NK-92 treated with Interleukin-12 subunit alpha and Interleukin-12 subunit beta, amount 100 ng/mL, for 24 hours (cell line): ENCODE measurements at places on chromosomes 4 and X.
A peak's percentile ranks its signal among the peaks of the same experiment; 100 is the strongest.

- no peak for DNase-seq
Measured at GRCh38 chr4:2552806-2553205, 16.4 kb downstream of the FAM193A start.

- DNase-seq, result no peak
Measured at GRCh38 chr4:173420801-173421200, 21.9 kb upstream of the SCRG1 start.

GRCh38 chr4:143882892-143883291, 22.5 kb downstream of the GYPE start:
- DNase-seq, result no peak

- no peak for DNase-seq
Measured at GRCh38 chrX:43559644-43560043, 96.5 kb upstream of the MAOA start.

DNA sequence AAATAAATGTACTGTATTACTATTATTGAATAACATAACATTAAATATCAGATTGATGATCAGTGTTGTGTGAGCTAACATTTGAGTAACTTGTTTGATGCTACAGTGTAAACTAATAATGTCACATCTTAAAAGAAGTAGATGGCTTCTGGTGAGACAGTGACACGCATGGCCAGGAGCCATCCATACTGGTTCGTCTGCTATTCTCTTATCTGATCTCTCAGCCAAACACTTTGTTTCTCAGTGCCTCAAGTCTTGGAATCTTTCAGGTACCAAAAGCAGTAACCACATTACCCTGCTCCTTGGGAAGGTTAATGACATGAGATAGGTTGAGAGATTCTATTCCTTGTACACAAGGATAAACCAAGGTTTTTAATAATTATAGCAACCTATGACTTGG, 198.1 kb upstream of the IGFBP7 start:
- DNase-seq, result no peak

GRCh38 chrX:72037601-72038000, 94.1 kb downstream of the RTL5 start:
- no peak for DNase-seq

GRCh38 chrX:106247162-106247561, 79.1 kb downstream of the PWWP3B start:
- DNase-seq, result no peak

GRCh38 chrX:67750694-67751093, 206.9 kb downstream of the AR start:
- DNase-seq, result no peak

GRCh38 chr4:173365359-173365996, 5.3 kb upstream of the SAP30 start:
- DNase-seq, result no peak

- DNase-seq, result no peak
Measured at GRCh38 chrX:6768881-6769280, 234.0 kb upstream of the VCX3A start.

GRCh38 chr4:119744580-119744979, 116.0 kb upstream of the PDE5A start:
- DNase-seq, result no peak

GRCh38 chrX:33543757-33544156, 332.4 kb upstream of the DMD start:
- DNase-seq, result no peak

- no peak for DNase-seq
Measured at GRCh38 chr4:8427761-8428287, 12.7 kb downstream of the ACOX3 start.

DNA sequence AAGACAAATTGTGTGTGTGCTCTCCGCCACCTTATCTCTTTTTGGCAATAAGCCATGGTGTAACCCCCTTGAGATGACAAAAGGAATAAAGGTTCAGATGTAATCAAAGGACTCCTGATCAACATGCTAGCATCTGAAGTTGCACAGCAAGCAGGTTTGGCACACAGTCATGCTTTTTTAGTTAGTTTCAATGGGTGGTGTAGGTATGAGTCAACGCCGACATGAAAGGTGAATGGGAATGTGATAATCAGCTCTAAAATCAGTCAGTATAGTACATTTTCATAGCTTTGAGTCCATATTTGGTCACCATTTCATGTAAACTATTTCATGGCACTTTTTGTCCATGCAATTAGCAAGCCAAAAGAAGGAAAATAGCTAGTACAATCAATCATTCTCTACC, 50.4 kb upstream of the ETNPPL start:
- no peak for DNase-seq

DNA sequence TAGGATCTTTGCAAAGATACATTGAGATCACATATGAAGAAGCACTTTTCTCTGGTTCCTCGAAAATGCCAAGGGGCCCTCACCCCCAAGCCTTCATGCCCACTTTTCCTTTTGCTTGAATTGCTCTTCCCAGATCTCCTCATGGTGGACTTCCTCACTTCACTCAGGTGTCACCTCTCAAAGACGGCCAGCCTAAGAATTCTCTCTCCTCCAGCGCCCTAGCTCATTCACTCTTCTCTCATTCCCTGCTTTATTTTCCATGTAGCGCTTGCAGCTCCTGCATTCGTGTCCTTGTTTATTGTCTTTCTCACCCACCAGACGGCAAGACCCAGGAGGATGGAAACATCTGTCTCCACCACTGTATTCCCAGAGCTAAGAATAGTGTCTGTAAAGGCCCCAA, 32.9 kb downstream of the CCKAR start:
- no peak for DNase-seq

GRCh38 chr4:2817701-2818350, 24.9 kb downstream of the SH3BP2 start:
- DNase-seq, result no peak

DNA sequence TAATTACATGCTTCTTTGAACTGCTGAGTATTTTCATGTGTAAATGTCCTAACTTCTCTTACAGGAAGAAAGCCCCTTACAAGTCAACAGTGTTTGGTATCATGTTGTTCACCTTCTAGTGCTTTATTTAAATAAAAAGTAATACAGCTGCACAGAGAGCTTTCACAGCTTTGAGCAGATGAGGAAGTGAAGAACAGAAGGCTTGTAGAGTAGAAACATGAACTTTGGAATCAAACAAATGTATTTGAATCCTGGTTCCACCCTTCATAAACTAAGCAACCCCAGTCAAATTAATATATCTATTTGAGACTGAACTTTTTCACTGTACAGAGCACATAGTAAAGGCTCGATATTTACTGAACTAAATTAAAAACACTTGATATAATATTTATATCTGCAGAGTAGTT, 120.5 kb downstream of the CAMK2D start:
- DNase-seq, result no peak

DNA sequence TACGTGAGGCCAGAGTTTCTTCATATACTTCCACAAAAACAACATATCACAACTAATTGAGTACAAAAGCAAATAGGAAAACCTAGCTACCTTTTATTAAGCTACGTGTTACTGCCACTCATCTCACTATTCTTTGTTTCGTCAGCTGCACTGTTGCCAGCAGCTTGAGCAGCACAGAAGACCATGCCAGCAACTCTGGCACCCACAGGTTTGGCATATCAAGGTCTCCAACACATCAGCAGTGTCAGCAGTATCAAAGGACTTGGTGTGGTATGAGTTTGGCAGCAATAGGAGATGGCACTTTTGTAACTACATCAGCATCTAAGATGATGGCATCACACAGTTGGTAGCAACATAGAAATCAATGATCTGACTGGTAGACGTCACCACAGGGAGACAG, 30.7 kb downstream of the CDKL2 start:
- DNase-seq, result no peak

GRCh38 chr4:124070688-124071484, 641.6 kb downstream of the ANKRD50 start:
- DNase-seq, result no peak

- DNase-seq, result no peak
Measured at GRCh38 chr4:180675359-180675650, 1567.9 kb upstream of the TENM3 start.

GRCh38 chrX:7709845-7710244, 133.1 kb upstream of the VCX start:
- DNase-seq, result no peak

- no peak for DNase-seq
Measured at GRCh38 chrX:150258463-150259430, 104.4 kb upstream of the MAMLD1 start.

DNA sequence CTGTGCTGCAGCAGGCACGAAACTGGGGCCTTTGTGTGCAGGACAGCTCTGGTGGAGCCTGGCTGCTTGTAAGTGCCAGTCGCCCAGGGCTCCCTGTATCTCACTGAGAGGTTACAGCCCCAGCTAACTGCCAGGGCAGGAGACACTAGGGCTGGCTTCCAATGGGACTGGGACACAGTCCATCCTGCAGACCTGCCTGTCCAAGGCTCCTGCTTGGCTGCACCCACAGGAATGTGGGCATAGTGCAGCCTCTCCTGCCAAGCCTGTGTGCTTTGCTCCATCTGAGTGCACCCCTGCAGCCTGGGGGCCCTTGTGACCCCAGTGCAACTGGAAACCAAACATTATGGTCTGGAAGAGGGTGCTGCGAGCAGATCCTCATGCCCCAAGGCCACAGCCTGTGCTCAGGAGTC, 144.0 kb downstream of the ADAM29 start:
- DNase-seq, result no peak

DNA sequence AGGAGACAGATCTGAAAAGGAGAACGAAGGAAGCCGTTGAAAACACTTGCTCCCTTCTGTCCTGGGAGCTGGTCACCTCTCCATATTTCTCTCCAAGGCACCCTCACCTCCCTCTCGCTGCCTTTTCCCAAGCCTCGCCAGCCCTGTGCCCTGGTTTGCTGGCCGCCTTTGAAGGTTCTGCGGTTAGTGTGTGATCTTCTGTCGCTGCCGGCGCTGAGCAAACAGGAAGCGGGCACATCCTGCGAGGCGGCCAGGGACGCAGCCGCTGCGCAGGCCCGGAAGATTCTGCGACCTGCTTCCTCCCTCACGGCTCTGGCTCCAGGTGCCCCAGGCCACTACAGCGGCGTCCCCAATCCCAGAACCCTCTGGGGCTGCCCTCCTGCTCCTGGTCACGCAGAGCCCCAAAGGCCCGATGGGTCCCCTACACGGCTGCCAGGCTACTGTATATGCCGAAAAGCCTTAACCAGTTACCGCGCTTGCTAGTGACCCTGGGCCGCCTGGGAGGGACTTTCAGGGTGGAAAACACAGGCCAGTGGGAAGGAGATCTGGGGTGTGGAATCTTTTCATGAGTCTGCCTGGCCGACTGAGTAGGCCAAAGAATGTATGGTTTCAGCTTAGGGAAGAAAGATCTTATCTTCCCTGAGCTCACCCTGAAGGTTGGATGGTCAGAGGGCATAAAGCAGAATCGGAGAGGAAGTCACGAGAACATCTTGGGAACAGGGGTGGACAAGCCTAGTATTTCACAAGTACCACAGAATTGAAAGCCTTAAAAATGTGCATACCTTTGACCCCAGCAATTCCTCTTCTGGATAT, 2.3 kb upstream of the SASH3 start:
- peak; percentile 66 for DNase-seq

DNA sequence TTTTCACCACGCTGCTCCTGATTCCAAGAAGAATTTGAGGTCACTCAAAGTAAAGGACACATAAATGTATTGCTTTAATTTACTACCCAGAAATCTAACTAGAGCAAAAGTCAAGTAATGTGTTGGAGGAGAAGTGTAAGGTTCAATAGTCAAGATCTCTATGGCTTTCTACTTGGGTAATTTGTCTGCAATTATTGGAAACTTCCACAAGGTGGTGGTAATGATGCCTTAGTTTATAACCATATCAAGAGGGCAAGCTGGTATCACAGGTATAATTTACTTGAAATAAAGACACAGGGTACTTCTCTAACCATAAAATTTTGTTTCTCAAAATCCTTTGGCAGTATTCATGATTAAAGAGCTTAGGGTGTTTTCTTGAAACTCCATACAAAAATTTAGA, 10.2 kb upstream of the GRIA3 start:
- no peak for DNase-seq

DNA sequence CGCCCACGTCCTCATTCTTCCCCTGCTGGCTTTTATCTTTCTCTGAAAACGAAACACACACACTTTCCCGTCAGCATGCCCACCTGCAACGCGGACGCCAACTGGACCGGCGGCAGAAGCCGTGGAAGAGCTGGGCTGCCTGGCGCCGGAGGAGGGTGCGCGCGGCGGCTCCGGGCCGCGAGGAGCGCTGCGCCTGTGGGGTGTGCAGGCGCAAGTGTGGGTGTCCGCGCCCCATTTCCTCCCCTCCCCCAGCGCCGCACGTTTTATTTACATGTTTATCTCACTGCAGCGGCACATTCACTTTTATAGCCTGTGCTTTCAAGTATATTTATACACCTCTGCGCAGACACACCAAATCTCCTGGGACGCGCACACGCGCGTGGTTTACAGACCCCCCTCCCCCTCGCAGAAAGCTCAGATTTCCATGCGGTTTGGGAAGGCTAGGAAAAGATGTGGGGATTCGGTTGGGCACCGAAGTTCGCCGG, 1.5 kb downstream of the PITX2 start:
- DNase-seq, result no peak

GRCh38 chr4:81648576-81649275, 177.0 kb upstream of the RASGEF1B start:
- peak; percentile 1 for DNase-seq

DNA sequence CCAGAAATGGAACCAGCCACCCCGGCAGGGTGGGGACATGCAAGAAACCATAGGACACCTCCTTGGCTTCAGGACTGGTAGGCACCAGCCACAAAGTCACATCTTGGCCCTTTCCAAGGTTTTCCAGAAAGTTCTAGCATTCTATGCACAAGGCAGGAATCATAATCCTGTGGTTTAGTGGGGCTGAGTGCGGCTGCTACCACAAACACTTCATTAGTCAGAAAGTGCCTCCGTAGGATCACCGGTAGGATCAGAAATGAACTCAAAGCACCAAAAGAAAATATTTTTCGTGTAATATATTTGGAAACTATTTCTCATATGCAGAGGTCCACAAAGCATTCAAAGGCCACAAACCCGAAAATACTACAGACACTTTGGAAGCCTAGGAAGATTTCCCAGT, 191.7 kb downstream of the PTTG2 start:
- DNase-seq, result no peak

DNA sequence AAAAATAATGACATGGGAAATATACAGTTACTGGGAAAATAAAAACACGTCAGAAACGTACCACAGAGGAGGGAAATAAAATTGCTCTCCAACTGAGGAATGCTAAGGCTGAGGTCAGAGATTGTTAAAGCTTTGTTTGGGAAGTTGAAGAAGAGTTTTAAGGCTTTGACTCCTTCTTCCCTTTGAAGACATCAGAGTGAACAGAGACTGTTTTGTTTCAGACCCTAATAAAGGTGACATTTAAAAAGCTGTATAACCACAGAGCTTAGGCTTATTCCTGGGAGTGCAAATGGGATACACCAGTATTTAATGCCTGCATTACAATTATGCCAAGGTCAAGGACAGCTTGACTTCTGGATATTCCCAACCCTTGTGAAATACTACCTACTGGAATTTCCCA, 102.8 kb downstream of the TRIML1 start:
- no peak for DNase-seq

GRCh38 chrX:39174772-39175417, 373.6 kb downstream of the MID1IP1 start:
- peak; percentile 1 for DNase-seq

DNA sequence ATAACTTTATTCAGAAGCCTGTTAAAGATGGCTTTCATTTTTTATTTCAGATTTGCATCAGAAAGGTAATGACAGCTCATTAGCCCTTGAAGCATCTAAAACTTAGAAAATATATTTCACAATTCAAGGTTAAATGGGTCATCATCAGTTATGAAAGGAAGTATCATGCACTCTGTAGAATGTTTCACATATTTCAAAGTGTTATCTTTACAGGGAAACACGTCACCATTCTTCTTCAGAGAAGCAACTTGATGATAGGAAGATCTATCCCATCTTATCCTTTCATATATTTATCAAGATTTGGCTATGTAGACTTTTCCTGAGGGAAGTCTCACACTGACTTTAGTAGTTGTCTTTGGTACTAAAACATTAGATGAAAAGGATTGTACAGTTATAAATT, 277.8 kb downstream of the TENM3 start:
- DNase-seq, result no peak
